Stimulated activated CD4-positive, alpha-beta T cell treated with anti-CD3 and anti-CD28 coated beads, TNF-alpha, amount 100 ng/mL, for 24 hours (primary cell): ENCODE measurements at places on chromosomes 3 and 15.

DNA sequence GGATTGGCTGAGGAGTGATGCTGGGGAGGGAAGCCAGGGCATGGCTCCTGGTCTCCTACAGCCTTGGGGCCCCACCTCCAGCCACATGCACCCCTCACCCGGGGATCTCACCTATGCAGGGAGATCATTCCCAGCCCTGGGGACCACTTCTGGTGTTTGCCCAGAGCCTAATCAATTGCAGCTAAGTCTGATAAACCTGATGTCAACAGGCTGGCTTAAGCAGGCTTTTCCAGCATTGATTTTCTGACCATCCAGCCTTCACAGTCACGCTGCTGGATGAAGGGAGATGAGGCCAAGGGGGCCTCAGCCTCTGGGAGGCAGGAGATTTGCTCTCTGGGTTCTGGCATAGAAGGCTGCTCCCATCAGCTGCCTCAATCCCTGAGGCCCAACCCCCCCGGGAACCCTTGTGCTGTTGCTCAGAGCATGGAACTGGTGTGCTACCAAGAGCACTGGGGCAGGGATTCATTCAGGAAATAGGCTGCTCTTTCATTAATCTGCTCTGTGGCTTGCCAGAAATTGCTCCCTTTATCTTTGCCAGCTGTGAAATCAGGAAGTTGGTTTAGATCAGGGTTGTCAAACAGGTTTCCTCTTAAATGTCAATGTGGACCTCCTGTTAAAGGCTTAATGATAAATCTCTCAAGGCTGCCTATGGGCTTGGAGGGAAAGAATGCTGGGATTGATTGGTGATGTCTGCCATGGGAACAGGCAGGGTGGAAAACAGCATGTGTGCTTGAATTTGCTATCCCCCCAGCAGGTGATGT, 19.0 kb downstream of the FAM3D start:
- no peak for DNase-seq

- no peak for DNase-seq
Observed at GRCh38 chr3:54696313-54696712, 231.5 kb downstream of the LRTM1 start.

DNA sequence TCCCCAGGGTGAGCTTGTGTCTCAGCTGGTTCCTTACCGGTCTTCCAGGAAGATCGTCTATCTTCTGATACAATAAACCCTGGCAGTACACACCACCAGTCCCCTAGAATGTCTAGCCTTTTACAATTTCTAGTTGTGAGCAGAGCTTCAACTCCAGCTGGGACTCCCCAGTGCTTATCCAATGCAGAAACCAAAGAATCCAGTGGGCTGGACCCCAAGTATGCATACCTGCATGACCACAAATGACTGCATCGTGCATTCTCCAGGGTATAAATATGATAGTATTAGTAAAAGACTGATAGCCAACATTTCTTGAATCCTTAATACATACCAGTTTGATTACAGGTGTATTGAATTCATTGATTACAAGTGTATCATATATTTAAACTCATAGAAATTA, 176.0 kb downstream of the SATB1 start:
- no peak for DNase-seq

DNA sequence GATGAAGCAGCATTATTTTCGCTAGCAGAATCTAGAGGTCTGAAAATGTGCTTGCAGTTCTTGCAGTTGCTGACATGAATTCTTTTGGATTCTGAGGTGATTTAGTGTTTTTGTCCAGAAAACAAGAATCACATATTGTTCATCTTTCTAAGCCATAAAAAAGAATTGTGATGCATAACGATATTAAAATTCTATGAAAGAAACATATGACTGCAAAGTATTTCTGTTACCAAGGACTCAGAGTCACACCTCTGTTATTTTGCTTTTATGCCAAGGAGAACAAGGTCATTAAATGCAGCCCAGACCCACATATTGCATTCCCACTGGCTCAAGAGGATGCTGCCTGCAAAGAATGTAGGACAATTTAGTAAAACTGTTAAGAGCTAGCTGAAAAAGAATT, 299.8 kb upstream of the GPR149 start:
- no peak for DNase-seq

DNA sequence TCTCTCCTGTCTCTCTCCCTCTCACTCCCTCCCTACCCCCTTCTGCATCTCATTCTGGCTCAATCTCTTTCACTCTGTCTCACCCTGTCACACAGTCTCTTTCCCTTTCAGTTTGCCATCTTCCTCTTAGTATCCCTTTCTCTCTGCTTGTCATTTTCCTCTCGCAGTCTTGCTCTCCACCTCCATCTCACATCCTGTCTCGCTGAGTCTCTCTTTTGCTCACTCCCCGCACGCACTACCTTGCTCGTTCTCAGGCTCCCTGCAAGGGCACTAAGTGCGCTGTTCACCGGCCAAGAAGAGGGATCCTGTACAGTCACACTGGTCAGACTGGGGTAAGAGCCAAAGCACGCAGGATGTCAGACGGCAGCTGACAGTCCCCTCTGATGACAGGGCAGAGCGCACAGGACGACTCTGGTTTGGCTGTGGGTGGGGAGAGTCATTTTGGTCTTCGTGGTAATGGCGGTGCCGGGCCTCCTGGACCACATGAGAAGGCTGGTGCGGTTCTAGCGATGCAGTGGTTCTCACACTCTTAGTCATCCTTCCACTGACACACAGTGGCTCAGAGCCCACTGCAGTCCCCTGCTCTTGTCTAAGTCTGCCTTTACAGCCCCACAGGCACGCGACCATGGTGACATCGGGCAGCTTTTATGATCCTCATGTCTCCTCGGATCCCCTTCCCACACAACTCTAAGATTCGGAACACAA, 356.8 kb downstream of the FOXP1 start:
- DNase-seq = peak; percentile 91

GRCh38 chr3:124634210-124635168, 95.8 kb upstream of the UMPS start:
- DNase-seq = no peak
